ENCODE measurements at places on chromosomes 4 and X.

DNA sequence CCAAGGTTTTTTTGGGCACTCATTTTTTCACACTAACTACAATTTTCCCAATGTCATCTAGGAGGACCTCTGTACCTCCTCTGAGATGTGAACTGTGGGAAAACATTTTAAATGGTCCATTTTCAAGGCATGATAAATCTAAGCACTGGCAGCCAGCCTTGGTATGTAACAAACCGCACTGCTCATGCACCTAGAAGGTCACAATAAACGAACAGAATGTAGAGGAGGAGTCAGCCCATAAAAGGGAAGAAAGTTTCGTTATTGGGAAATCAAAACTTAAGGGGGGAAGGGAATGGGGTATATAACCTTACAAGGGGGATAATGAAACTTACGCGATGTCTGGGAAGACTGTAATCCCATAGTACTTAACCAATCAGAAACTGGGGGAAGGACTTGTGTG, 16.4 kb downstream of the COX18 start:
- DNase-seq, result no peak

DNA sequence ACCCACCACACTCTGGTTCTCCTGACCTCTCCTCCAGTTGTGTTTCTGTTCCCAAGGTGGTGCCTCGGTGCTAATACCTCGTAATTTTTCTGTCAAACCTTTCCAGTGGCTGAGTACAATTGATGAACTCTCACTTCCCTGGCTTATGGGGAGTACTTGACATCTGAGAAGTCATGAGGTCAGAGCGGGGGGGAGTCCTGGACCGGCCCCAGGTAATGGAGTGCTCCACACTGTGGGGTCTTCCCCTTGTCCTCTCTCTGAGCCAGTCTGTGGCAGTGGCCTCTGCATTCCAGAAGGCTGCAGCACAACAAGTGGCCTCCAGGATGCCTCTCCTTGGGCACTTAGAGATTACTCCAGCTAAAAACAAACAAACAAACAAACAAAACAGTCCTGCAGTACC, 122.5 kb upstream of the TRIM2 start:
- no peak for DNase-seq

GRCh38 chrX:24760363-24761000, 66.8 kb downstream of the POLA1 start:
- peak; percentile 15 for DNase-seq

DNA sequence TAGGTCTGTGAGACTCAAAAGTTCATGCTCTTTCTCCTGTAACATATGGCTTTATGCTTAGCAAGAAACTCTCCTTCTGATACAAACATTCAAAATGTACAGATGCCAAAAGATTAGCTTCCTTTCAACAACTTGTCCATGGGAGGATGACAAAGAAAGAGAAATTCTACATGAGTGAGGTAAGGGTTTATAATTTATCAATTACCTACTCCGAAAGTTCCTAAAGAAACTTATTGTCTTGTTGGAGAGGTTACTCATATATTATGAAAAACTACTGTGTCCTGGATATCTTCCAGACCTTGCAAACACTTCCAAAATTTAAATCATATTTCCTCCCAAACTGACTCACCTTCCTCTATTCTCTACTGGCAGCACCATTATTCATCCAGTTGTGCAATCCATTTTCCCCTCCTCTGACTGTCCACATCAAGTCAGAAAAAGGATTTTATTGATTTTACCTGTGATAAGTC, 65.1 kb downstream of the ENPEP start:
- DNase-seq, result no peak

- peak; percentile 33 for DNase-seq
Measured at GRCh38 chrX:68440940-68441339, 7.6 kb upstream of the OPHN1 start.

- no peak for DNase-seq
Measured at GRCh38 chr4:154439224-154439623, 52.4 kb downstream of the DCHS2 start.

DNA sequence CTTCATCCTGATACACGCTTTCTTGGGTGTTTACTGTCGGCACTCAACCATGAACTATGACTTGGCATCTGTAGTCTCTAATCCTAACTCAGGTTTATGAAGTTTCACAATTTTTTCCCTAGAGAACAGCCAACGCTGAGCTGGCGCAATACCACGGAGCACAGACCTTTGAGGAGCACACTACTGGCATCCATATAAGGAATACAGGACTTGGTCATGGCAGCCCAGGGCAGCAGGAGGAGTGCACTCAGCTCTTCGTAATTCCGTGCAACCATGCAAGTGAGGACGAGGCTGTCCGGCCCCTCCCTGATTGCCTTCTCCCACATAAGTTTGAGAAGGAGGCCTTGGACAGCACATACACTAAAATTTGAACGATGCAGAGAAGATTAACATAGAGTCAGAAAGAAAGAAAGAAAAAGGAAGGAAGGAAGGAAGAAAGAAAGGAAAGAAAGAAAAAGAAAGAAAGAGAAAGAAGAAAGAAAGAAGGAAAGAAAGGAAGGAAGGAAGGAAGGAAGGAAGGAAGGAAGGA, 41.0 kb upstream of the PDLIM5 start:
- DNase-seq, result no peak

GRCh38 chrX:24229976-24230375, 80.4 kb downstream of the ZFX start:
- no peak for DNase-seq

- DNase-seq, result no peak
Measured at GRCh38 chr4:152534541-152535359, 1.1 kb downstream of the FBXW7 start.

DNA sequence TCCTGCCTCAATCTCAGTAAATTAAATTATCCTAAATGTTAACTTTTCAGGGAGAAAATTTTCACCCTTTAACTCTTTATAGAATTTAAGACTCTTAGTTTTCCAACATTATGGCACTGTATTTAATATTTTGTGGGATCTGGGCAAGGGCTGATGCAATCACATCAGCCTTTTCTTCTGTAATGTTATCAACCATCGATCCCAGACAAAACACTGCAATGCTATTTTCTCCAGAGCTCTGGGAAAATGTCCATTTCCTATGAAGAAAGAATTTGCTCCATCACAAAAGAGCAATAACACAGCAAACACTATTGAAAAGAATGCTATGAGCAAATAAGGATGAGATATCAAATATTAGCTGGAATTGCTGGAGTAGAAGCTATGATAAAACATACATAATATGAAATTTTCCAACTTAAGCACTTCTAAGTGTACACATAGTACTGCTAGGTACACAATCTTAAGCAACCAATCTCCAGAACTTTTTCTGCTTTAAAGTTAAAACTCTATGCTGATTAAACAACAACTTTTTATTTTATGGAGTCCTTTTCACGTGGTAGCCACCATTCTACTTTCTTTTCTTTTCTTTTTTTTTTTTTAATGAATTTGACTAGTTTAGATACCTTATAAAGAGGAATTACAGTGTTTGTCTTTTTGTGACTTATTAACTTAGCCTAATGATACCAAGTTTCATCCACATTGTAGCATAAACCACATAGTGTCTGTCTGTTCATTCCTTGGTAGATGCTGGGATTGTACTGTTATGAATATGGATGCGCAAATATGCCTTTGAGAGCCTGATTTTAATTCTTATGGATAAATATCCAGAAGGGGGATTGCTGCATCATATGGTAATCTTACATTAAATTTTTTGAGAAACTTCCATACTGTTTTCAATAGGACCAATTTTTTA, 43.6 kb downstream of the UGT2A3 start:
- DNase-seq, result no peak

GRCh38 chrX:30610026-30610425, 32.5 kb upstream of the TASL start:
- DNase-seq, result no peak

DNA sequence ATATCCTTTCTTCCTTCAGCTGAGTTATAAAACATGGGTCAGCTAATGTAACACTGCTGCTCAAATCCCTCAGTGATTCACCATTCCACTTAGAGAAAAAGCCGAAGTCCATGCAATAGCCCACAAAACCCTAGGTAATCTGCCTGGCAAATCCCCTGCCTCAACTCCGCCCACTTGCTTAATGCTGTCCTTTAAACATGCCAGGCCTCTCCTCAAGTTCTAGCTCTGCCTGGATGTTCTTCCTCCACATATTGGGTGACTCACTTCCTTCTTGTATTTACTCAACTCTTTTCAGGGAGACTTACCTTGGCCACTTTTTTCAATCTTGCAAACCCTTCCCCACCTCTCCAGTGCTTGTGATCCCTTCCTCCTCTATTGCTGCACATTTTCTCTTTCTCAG, 89.8 kb downstream of the EMCN start:
- no peak for DNase-seq

GRCh38 chrX:29281078-29281742, 694.0 kb downstream of the IL1RAPL1 start:
- no peak for DNase-seq

DNA sequence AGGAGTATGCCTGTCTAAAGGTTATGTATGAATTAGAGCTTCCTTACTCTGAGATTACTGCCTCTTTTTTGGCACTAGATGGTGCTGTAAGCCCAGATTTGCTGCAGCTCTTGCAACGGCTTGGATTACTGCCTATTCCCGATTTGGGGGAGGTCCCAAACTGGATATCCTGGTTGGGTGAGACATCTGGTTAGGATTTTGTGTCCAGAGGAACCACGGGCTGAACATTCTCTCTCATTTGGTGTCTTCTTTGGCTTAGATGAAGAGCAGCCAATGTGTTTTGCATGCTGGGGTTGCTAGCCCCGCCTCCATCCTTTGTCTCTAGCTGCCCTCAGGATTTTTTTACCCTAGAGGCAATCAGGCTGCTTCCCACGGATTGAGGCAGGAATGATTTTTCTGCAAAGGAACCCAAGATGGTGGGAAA, 31.9 kb downstream of the F8A1 start:
- peak; percentile 77 for DNase-seq

- DNase-seq, result no peak
Measured at GRCh38 chrX:34578237-34578636, 78.8 kb downstream of the TMEM47 start.

DNA sequence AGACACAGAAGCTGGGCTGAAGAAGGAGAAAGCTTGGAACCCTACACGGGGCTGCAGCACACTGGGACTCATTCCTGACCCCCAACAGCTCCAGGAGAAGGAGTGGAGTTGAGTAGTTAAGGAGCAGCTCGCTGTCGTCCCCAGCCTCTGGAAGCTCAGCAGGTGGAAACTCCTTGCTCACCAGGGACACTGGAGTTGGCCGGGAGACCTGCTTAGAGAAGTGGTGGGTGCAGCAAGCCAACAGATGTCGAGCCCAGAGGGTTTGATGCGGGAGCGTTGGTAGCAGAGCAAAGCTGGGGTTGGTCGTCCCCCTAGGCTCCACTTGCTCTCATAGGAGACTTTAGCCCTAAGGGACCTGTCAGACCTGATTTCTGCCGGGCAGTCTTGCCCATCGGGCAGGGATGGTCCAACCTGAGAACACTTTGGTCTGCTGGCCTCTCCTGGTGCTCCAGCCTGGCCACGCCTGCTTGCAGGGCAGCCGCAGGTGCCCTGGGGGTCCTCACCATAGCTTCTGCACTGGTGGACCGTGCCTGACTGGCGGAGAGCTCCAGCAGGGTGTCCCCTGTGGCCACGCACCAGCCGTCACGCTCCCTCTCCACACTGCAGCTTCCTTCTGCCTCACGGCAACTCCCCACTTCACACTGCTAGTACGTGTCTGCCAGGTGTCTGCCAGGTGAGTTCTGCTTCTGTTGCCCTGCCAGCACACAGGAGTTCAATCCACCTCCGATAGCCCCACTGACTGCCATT, 353.7 kb downstream of the GASK1B start:
- no peak for DNase-seq

GRCh38 chr4:173490256-173490655, 39.8 kb downstream of the HAND2 start:
- no peak for DNase-seq

DNA sequence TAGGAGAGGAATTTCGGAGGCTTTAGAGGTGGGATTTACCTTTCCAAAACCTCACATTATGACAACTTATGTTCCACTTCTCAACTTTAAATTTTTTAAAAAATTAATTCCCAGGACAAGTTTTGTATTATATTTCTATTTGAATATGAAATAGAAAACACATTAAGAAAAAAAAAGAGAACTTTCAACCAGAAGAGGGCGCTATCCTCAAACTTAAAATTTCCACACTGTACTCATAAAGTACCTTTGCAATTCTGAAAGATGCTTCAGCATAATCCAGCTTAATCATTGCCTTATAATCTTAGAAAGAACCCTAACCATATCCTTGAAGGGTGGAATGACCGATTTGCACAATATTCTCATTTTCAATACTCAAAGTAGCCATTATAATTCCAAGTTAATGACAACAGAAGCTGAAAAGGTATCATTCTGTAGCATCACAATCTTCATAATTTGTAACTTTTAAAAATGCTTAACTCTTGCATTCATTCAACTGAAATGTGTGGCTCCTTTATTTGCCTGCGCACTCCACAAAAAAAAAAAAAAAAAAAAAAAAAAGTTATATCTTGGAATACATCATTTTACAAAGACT, 158.0 kb downstream of the KCNIP4 start:
- peak; percentile 33 for DNase-seq

DNA sequence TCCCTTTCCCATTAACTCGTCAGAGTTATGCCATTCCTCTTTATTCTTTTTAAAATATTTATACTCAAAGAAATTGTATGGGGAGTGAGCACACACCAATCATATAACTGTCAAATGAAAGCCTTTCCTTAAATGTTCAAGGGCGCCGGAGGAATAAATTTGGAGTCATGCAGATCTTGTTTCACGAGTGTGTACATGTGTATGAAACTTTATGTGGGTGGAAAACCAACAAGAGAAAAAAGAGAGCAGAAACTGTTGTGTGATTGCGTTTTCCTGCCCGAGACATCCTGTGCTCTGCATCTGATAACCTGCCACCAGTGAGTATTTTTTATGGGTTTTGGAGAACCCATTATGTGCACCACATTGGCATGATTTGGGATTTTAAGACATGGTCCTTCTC, 88.3 kb downstream of the FHDC1 start:
- DNase-seq, result no peak

GRCh38 chrX:49082271-49082871, 2.7 kb upstream of the WDR45 start:
- DNase-seq, result no peak

- DNase-seq, result no peak
Measured at GRCh38 chr4:149296084-149296483, 519.6 kb downstream of the IQCM start.

- no peak for DNase-seq
Measured at GRCh38 chrX:150014525-150014924, 76.2 kb upstream of the EOLA2 start.

DNA sequence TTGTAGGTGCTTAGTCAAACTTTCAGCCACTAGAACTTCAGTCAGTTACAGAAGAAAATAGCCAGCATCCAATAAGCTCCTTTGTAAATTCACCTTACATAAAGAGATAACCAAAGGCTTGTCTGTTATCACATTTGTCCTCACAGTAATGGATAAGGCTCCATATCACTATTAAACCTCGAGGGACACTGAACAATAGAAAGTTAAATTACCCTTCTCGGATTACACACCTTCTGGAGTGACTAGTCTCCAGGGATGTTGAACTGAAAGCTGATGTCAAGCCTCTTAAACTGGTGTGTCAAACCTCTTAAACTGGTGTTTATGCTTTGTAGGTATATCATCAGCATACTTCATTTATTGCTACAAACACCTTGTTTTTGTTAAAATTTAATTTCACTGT, 639.0 kb downstream of the CENPC start:
- no peak for DNase-seq

GRCh38 chr4:95232358-95233156, 316.2 kb downstream of the UNC5C start:
- no peak for DNase-seq

All from NCI-H1694 (cell line).